ENCODE measurements at places on chromosomes 6 and 20. TPM values are rescaled to one million over a fixed set of nuclear protein-coding genes. Genes with fewer than 3 reads are reported as not detected.

GRCh38 chr6:12602951-12603672, 113.5 kb upstream of the PHACTR1 start:
- no peak for DNase-seq

GRCh38 chr6:81773887-81774286, 21.4 kb upstream of the TENT5A start:
- no peak for DNase-seq

DNA sequence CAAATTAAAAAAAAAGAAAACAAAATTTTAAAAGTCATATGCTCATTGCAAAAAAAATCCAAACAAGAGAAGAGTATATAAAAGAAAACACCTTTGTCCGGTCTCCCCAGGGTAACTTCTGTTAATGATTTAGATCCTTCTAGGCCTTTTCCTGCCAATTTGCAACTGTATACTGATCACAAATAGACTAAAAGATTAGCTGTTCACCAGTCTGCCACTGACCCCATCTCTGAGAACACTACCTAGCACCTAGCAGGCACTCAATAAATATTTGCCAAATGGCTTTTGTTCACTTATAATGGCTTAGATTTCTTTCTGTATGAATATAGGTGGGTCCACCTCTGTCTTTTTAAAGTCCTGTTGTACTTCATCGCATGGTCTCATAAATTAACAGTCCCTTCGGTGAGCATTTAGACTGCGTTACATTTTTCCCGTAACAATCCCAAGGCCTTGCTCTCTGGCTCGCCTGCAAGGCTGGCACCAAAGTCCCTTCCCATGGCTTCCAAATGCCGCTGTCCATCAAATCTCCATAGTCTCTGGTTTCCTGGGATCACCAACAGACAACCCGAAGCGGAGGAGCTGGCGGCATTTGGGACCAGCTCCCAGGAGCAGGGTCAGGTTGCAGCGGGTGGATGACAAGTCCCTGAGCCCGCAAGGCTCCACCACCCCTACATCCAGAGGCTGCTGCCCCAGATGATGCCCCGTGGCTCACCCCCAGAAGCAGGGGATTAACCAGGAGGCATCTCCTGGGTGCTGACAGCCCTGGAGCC, 11.8 kb downstream of the JPH2 start:
- no peak for DNase-seq

Gene TBX18
- total RNA-seq: 85.4 TPM

- no peak for DNase-seq
Observed at GRCh38 chr6:113709936-113710509, 147.1 kb upstream of the MARCKS start.

Data from thoracic aorta (tissue), 2 donors.